CD4-positive, alpha-beta T cell treated with Interleukin-15 for 4 hours (primary cell): ENCODE measurements at places on chromosomes 6 and 20.

- no peak for DNase-seq
Measured at GRCh38 chr20:49851231-49851705, 38.6 kb downstream of the SLC9A8 start.

- DNase-seq: no peak
Measured at GRCh38 chr6:165987483-165988301, 180.0 kb downstream of the TBXT start.

- DNase-seq: no peak
Measured at GRCh38 chr6:118548136-118548535, at the start of gene PLN. PLN (plus strand) TSS chr6:118548296; CDS start chr6:118558922, 10,626 bp downstream.

GRCh38 chr20:51906679-51907078, 104.4 kb upstream of the SALL4 start:
- DNase-seq: no peak

GRCh38 chr6:31308050-31308844, 36.4 kb upstream of the HLA-C start:
- peak; percentile 56 for DNase-seq

DNA sequence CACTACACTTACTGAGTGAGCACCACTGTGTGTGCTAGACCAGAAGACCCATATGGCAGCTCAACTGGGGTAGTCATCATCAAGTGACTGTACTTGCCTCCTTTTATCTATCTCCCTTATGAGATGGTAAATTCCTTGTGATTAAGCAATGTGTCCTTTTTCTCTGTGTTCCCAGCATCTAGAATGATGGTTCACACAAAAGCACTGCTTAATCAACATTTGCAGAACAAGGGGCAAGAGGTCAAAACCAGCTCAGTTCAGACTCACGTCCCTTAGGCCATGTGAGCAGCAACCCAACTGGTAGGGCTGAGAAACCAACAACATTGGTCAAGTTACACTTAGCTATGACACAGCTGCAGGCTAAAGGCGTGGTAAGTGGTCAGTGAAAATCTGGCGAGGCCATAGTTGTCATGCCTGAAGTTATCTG, 10.0 kb downstream of the TRAM2 start:
- no peak for DNase-seq

DNA sequence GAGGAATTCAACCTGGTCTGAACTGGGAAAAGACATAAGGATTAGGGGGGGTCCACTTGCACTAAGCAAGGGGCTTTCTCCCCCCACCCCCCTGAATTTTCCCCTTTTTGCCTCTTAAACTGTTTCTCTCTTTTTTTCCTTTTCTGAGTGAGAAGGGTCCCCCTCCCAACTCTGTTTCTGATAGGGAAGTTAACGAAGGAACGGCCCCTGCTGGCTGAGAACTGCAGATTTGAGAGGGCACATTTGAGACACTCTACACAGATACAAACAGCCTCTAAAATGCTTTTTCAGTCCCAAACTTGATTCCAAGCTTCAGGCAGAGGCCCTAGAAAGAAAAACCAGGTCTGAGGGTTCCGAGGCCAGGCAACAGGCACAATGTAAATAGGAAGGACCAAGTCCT, 91.7 kb downstream of the JARID2 start:
- no peak for DNase-seq

DNA sequence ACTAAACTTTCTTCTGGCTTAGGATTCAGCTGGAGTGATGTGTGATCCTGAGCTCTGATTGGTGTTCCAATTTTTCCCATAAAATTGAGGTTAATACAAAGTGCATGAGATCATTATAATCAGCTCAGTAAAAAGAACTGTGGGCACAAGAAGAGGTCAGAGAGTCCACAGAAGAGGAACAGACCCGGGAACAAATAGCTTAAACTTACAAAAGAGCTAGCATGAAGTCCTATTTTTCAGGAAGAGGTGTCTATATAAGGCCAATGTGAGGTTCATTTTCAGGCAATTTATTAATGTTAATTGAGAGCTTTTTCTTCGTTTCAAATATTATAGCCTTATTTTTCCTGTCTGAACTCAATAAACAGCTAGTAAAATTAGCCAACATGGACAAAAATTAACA, 26.9 kb upstream of the STX11 start:
- DNase-seq: no peak

DNA sequence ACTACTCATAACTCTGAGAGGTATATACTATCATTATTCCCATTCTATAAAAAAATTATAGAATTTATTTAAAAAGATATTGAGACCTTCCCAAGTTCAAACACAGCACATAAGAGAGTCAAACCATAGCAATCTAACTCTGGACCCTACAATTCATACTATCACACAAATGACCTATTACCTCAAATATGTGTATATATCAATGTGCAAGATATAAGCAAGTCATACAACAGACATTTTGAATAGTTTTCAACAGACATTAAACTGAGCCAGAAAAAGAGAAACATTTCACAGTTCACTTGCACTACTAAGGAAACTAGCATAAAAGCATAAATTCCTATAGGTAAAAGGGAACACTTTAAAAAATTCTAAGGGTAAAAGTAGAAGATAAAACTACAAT, 11.7 kb downstream of the PHIP start:
- no peak for DNase-seq

GRCh38 chr6:4128748-4129147, 6.6 kb downstream of the ECI2 start:
- DNase-seq: no peak

- DNase-seq: no peak
Measured at GRCh38 chr6:356828-357251, 34.7 kb upstream of the IRF4 start.

DNA sequence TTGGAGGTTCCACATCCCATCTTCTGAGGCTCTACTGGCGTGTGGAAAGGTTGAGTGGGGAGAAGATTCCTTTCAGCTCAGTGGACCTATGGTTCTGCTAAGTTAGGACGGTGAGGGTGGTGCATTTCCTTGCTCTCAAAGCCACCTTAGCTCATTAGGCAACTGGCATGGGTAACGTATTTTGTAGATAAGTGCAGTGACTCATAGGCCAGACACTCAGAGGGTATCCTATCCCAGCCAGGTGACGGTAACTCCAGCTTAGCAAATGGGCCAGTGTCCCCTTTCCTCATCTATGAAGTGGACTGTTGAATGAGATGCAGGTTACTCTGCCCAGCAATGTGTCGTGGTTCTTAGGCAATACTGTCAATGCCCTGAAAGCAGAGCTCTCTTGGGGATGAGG, 3.7 kb downstream of the RPS6KA2 start:
- no peak for DNase-seq

GRCh38 chr6:57064809-57065208, 18.3 kb downstream of the KIAA1586 start:
- no peak for DNase-seq

GRCh38 chr20:25500880-25501351, 84.4 kb downstream of the NINL start:
- DNase-seq: no peak

GRCh38 chr6:26311012-26311384, 54.0 kb upstream of the BTN3A2 start:
- DNase-seq: peak; percentile 40

GRCh38 chr6:157514659-157515496, 133.9 kb downstream of the ZDHHC14 start:
- no peak for DNase-seq

DNA sequence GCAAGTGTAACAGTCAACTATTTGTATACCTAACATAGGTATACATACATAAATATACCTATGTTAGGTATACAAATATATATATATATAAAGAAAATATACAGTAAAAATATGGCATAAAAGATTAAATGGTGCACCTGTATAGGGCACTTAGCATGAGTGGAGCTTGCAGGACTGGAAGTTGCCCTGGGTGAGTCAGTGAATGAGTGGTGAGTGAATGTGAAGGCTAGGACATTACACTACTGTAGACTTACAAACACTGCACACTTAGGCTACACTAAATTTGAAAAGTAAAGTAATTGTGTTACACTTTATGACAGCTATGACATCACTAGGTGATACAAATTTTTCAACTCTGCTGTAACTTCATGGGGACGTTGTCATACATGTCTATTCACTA, 65.6 kb downstream of the CDC5L start:
- DNase-seq: no peak

DNA sequence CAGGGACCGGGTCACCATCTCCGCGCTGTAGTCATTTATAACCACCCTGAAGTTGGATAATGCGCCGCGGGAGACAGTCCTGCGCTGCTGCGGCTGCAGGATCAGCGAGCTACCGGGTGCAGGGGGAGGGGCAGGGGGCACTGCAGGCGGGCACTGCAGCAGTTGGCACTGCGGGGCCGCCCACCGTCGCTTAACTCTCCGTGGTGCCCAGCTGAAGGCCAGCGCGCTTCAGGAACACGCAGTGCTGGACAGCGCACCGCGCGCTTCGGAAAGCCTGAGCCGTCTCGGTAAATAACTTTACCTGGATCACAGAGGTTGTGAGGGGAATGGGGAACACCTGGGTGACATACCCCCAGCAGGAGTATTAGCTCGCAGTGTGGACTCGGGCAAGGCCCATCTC, 12.4 kb upstream of the LRFN2 start:
- DNase-seq: no peak

DNA sequence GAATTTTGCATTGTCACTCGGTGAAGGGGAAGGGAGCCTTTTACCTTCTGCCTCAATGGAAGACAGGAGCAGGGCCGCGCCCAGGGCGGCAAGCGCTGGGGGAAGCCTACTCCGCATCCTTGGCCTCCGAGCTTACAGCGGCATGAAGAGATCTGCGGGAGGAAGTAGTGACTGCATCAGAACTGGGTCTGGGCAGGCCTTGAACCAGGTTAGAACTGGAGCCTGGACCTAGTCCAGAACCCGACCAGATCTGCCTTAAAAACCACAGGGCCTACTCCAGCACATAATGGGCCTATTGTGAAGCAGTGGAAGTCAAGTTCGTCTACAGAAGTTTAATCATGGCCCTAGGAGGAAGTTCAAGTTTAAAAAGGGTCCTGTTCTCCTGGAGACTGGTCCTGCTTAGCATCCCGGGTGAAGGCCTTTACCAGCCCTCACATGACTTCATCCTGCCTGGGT, 3.1 kb downstream of the COL12A1 start:
- DNase-seq: no peak

DNA sequence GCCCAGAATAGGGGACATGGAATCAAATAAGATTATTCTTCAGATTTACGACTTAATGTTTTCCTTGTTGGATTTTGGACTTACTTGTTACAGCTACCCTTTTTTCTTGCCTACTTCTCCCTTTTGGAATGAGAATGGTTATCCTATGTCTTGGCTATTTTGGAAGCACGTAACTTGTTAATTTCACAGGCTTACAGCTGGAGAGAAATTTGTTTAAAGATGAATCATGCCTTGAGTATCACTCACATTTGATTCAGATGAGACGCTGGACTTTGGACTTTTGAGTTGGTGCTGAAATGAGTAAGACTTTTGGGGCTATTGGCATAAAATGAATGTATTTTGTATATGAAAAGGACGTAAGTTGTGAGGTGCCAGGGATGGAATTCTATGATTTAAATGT, 83.3 kb downstream of the SMPDL3A start:
- DNase-seq: no peak

- DNase-seq: no peak
Measured at GRCh38 chr20:45695496-45695895, 6.3 kb upstream of the WFDC13 start.

DNA sequence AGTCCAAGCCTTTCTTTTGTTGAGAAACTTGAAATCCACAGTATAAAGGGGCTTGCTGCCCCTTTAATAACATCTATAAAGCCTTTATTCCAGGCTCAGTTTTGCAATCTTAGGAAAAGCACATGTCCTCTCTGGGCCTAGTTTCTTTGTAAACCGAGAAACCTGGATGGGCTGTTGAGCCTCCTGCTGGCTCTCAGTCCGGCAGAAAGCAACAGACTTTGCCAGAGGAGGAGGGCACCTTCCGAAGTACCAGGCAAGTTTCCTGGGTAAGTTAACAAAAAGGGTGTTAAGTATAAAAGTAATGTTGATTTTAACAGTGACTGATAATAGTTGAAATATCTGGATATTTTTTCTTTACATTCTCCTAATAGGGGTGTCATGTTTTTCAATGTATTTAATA, 99.0 kb upstream of the POPDC3 start:
- no peak for DNase-seq

- no peak for DNase-seq
Measured at GRCh38 chr6:53710788-53711187, 45.2 kb upstream of the KLHL31 start.

DNA sequence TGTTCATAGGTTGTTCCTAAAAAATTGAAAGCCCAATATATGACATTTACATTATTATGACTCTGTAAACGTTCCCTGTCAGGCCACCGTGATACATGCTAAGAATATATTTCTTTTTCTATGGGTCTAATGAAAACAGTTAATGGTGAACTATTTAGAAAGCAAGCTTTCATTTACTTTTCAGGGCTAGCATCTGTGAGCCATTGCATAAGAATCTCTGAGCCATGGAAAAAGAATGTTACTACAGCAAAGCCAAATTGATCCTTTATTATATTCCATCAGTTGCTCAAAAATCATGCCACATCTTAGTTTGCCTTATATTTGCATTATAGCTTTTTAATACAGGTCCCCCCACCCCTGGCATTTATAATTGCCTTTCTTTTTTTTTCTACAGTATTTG, 275.5 kb downstream of the ZFAND3 start:
- no peak for DNase-seq

GRCh38 chr6:12944001-12944400, 227.4 kb downstream of the PHACTR1 start:
- no peak for DNase-seq

GRCh38 chr6:8268606-8269005, 166.3 kb upstream of the EEF1E1 start:
- no peak for DNase-seq

GRCh38 chr20:43955062-43955749, 40.6 kb downstream of the TOX2 start:
- peak; percentile 71 for DNase-seq

GRCh38 chr6:2680264-2680922, 70.3 kb downstream of the MYLK4 start:
- DNase-seq: no peak

- no peak for DNase-seq
Measured at GRCh38 chr6:40171343-40171742, 237.1 kb upstream of the MOCS1 start.

DNA sequence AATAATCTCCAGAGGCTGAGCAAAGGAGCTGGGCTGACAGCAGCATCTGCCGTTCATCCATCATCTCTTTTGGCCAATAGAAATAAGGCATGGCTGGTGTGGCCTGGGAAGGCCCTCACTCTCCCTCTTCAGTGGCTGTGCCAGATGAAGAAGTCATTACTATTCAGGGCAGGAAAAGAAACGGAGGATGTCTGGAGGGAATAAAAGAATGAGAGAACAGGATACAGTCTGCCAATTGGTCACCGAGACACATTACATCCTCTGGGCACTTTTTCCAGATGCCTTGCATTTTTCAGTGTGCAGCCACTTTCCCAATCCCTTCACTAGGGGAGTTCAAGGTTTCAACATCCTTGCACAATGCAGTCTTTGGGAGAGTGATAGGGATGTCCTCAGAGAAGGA, 32.2 kb upstream of the VGLL2 start:
- DNase-seq: no peak

DNA sequence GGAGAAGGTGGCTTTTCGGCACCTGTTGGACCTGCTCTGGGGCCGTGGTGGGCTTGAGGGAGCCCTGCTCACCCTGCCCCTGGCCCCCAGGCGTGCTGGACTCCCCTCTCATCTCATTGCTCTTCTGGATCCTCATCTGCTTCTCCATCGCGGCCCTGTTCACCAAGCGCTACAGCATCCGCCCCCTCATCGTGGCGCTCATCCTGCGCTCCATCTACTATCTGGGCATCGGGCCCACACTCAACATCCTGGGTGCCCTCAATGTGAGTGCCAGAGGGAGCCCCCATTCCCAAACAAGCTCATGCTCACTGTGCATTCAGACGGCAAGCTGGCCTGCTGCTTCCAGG, 22.4 kb downstream of the UQCC2 start:
- no peak for DNase-seq

- peak; percentile 17 for DNase-seq
Measured at GRCh38 chr6:42960243-42961019, at the start of gene GNMT. GNMT (plus strand) TSS chr6:42960754; CDS start chr6:42960768, 14 bp downstream.

- no peak for DNase-seq
Measured at GRCh38 chr20:47296950-47297349, 59.5 kb downstream of the ZMYND8 start.
